ENCODE measurements at places on chromosomes 5 and 9.

GRCh38 chr9:2681981-2682380 lies 35.3 kb upstream of the KCNV2 start:
- ATAC-seq: no peak

DNA sequence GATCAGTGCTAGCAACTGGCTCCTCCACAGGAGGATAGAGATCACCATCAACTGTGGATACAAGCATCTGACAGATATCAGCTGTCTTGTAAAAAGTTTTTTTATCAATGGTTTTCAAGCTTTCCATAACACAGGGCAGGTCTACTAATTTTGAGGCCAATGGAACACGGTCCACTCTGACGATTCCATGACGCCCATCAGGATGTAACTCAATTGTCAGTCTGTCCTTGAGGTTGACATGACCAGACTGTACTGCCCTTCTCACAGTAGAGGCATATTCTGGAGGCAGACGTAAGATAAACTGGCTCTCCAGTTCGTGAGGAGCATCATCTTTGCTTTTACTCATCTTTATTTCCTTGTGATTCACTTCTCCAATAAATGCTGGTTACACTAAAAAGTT lies 885 bp downstream of the TAF7 start:
- no peak for ATAC-seq

DNA sequence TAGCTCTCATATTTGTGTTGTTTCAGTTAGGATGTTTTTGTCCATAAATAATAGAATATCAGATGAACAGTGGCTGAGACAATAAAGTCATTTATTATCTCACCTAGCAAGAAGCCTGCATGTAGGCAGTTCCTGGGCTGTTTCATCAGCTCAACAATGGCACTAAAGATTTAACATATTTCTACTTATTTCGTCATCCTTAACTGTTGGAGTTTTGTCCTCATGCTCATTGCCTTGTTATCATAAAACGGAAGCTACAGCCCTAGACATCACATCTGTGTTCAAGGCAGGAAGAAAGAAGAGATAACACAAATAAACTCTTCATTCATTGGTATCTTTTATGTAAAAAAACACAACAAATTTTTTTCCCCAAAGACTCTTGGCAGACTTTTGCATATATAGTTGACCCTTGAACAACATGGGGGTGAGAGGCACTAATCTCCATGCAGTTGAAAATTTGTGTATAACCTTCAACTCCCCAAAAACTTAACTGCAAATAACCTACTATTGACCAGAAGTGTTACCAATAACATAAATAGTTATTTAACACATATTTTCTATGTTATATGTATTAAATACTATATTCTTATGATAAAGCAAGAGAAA lies 277.2 kb upstream of the ADRA1B start:
- ATAC-seq: no peak

- ATAC-seq: no peak
Observed at GRCh38 chr5:130715541-130715940, 449.5 kb downstream of the HINT1 start.

DNA sequence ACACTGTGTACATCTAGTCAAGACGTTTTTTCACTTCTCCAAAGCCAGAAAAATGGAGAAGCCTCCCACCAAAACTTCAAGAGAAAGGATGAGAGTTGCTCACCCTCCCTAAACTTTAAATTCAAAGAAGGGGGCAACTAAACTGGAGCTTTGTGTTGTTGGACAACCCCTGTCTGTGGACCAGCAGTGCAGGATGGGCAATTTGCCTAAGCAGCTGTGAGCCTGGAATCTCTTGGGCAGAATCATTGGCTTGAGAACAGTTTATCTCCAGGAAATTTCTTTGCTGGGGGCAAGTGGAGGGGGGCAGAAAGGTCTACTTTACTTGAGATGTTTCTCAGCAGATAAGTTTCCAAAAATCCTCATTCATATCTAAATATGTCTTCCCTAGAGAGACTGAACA lies 151.8 kb downstream of the MUSK start:
- no peak for ATAC-seq

GRCh38 chr5:177362610-177363507 lies 5.1 kb downstream of the RGS14 start:
- ATAC-seq: peak; percentile 58

DNA sequence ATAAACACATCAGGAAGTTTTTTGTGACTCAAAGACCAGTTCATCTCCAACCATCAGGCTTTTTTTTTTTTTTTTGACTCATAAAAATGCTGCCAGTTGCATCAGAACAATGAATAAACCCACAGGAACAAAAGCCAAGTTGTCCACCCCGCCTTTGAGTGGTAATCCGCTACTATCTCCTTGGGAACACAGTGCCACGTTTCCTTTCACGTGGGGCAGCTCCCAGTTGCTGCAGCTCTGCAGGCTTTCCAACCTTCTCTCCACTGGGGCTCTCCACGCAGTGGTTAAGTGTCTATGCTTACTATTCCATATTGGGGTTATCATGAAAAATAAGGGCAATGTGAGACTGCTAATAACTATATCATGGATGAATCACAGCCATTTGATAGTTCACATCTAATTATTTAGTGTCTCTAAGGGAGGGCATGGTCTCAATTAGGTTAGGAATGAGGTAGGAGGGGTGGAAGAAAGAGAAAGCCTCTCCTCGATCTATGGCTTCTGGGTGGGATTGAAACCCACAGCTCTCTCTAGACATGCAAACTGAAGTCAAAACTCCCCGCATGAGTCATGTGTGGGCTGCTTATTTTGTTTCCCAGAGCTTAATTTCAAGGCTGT lies 55.8 kb upstream of the ACTBL2 start:
- no peak for ATAC-seq

GRCh38 chr5:142507531-142508372 lies 178.1 kb downstream of the FGF1 start:
- peak; percentile 48 for ATAC-seq

DNA sequence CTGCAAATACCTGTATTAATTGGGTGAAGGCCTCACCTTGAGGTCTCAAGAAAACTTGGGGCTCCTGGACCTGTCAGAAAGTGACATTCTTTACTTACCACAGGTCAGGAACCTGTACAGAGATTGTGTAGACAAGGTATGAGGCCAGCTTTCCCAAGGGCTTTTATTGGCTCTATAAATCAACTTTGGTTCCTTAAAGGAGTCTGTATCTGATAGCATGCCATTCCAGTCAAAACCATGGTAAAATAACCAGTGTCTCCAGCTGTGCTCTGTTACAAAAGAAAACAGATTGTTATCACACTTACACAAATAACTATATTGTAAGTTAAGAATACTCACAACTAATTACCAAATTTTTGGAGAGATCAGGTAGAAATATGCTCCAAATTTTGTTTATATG lies 64.5 kb downstream of the COL15A1 start:
- no peak for ATAC-seq

DNA sequence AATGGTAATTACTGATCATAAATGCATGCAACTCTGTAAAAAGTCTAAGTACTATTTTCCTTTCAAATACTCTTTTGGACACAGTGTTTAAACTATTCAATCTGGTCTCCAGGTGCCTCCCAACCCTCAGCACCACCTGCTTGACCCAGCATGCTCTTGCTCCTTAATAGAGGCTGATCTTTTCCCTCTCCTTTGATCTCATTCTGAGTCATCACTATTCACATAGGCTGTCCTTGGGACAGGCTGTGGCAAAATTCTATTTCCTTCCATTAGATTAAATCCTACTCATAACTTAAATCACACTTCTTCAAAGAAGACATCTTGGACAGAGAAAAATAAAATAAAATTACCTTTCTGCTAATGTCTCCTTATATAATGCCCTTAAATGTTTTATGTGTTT lies 199.4 kb upstream of the ST8SIA4 start:
- no peak for ATAC-seq

DNA sequence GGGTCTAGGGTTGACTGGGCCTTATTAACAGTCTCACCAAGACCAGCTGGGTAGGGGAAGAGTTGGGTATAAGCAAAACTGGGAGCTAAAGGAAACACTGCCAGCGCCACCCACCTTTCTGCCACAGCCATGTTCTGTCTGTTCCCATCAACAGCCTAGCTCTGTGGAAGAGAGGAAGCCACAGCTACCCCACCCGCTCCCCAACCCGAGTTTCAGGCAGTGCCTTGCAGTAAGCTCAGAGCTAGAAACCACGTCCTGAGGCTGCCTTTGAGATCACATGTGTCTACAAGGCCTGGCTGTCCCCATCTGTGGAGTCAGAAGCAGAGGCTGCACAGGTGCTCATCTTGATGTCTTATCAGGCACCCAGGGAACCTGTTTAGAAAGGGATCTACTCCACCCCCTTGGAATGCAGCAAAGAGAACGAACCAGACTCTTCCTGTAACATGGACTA lies 15.3 kb downstream of the HNRNPH1 start:
- ATAC-seq: peak; percentile 15
